ENCODE measurements at places on chromosomes 12 and 14.

DNA sequence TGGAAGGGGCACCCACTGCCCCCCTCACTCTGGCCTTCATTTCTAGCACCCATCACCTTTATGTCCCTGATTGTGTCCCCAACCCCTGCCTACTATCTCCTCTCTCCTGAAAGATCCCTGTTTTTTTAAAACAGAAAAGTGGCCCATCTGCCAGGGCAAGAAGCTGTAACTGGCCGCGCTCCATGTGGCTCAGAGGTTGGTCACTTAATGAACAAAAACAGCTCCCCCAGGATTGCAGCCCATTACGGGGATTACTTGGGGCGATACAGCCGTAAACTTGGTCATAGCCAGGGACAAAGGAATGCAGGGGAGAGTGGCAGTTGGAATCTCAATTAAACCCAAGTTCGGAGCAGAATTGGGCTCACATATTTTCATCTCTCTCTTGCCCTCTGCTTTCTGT is 34.8 kb upstream of the VSX2 start:
- DNase-seq, result no peak

- DNase-seq, result no peak
Observed at GRCh38 chr14:51527073-51527472, 124.6 kb upstream of the FRMD6 start.

DNA sequence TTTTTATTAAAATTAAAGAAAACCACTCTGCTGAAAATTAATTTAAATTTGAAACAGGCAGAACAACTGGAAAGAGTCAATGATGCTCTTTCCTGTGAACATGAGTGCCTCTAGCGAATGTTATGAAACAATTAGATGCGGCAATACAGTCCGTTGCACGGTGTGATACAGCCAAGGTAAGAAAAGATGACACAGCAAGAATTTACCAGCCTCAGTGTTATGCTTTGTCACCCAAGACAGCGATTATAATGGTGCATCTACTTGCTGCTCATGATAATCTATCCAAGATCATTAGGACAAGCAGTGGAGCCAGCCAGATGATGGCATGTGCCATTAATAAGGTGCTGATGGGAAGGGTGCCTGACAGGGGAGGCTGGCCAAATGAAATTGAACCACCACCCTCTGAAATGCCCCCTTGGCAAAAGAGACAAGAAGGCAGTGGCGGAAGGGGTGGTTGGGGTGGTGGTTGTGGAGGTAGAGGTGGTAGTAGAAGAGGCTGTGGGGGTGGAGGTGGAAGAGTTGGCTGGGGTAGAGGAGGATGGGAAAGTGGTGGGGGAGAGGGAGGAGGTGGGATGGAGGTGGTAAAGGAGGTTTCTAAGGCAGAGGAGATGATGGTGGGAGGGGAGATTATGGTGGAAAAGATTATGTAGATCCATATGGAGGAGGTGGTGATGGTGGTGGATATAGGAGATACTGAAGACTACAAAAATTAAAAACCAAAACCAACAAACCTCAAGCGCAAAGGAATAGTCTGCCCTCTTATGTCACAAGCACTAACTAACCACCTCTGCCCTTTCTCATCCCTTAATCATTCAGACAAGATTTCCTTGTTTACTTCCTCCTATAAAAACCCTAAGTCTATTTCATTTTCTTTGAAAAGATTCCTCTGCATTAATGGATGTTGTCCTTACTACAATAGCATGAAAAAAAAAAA is 4.0 kb upstream of the RESF1 start:
- no peak for DNase-seq

GRCh38 chr12:91871751-91872150 is 273.9 kb downstream of the BTG1 start:
- DNase-seq, result no peak

DNA sequence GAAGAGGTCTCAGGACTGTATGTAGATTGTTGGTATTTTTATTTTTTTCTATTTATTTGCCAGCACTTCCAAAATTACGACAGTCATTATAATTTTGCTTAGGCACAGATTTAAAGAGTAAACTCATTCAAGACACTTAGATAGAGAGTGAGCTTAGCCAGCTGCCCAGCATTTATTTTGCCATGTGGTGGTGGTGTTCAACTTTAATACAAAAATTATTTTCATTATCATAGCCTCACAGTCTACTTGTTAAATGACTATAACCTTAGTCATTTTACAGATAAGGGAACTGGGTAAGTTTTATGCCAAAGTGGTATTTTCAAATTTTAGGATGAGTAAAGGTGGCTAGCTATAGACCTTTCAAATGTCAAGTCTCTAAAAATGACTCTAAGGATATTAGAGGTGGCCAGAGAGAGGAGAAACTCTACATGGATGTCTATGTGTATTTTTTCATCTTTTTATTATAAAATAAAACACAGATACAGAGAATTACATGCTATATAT is 66.7 kb downstream of the LRRC9 start:
- DNase-seq, result no peak
